ENCODE measurements at places on chromosomes 11 and 22.

- no peak for DNase-seq
Measured at GRCh38 chr11:12113294-12113693, 2.9 kb downstream of the MICAL2 start.

- no peak for DNase-seq
Measured at GRCh38 chr22:43901976-43902643, 10.3 kb upstream of the PNPLA5 start.

GRCh38 chr11:117921456-117921855 lies 7.7 kb downstream of the TMPRSS13 start:
- no peak for DNase-seq

DNA sequence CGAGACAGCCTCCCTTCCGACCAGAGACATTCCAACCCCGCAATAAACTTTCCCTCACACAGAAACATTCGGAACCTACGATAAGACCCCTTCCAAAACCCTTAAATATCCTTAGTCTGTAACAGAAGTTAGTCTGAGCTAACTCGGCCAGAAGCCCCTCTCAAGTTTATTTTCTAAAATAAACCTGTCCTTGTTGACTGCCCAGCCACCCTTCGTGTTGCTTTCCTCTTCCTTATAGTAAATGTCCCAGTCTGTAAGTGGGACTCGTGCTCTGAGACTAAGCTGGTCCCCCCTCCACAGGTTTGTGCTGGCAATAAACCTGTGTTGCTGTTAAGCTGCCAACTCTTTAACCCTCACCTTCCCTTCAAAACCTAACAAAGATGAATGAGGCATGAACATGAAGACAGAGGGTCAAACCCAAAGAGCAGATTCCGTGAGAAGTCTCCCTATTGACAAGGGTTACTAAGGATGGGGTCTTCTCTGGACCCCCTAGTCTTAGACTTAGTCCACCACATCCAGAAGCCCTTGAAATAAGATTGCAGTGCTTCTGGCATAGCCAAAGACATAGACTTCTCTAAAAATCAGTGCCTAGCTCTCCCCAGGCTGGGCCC lies 18.2 kb downstream of the MIF start:
- DNase-seq, result no peak

- DNase-seq, result no peak
Measured at GRCh38 chr11:32279672-32280071, 155.7 kb downstream of the WT1 start.

- DNase-seq, result no peak
Measured at GRCh38 chr11:130077671-130078070, 8.0 kb downstream of the APLP2 start.

DNA sequence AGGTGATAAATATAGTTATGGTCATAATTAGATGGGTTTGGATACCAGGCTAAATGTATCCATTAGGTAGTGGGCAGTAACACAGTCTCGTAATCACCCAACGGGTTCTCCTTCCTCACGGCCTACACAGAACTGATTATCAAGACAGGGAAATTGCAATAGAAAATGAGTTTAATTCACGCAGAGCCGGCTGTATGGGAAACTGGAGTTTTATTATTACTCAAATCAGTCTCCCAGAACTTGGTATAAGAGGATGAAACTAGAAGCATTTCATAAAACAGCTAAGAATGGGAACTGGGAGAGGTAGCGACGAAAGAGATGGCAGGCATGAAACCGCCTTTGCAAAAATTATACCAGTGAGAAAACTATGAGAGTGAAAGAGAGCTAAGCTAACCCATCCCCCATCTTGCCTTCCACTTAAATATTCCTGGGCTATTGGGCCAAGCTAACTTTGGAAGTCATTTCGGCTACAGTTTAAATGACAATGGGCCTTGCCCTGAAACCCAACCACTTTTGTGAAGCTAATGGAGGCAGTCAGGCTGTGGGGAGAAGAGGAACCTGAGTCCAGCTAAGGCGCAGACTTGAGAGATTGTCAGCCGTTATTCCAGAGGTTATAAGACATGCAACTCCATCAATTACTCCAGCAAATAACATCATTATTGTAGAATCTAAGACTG lies 29.6 kb downstream of the CTSC start:
- no peak for DNase-seq

DNA sequence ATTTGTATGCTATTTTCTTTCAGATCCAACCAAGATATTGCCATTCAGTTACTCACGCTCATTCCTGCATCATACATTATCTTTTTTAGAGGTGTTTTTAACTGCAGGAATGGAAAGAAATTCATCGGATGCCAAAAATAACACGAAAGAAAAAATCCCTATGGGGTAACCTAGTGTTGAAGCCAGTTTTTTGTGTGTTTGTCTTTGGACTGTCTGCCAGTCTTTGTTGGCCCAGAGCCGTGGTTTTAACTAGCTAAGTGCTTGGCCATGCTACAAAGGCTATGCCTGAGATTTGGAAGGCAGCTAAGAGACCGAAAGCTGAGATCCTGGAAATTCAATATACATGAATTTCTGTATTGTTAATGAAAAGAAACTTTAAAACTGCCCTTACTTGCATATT lies 309.8 kb upstream of the CNTN5 start:
- DNase-seq, result no peak

- no peak for DNase-seq
Measured at GRCh38 chr11:48029681-48030290, 49.4 kb downstream of the PTPRJ start.

- no peak for DNase-seq
Measured at GRCh38 chr22:36424901-36425579, 37.3 kb upstream of the MYH9 start.

DNA sequence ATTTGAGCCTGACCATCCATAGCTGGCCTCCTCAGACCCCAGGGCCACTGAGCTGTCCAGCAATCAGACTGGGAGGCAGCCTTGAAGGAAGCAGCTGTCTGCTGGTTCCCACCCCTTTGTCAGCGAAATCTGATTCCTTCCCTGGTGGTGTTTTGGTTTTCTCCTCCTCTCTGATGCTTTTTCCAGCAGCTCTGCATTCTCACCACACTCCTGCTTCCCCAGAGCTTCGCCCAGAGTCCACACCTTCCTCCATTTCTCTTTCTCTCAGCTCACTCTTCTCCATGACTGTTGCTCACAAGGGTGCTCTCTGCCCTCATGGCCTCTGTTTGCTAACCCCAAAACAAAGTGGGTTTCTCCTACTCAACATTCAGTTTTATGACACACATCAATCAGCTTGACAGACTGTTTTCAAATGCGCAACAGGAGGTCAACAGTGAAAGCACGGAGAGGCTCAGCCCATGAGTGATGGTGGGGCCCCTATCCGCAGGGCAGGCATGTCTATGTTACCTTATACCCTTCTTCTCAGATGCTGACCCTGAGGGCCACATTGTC lies 130.6 kb upstream of the MTNR1B start:
- no peak for DNase-seq

GRCh38 chr22:39481054-39481453 lies 21.0 kb upstream of the MIEF1 start:
- no peak for DNase-seq

DNA sequence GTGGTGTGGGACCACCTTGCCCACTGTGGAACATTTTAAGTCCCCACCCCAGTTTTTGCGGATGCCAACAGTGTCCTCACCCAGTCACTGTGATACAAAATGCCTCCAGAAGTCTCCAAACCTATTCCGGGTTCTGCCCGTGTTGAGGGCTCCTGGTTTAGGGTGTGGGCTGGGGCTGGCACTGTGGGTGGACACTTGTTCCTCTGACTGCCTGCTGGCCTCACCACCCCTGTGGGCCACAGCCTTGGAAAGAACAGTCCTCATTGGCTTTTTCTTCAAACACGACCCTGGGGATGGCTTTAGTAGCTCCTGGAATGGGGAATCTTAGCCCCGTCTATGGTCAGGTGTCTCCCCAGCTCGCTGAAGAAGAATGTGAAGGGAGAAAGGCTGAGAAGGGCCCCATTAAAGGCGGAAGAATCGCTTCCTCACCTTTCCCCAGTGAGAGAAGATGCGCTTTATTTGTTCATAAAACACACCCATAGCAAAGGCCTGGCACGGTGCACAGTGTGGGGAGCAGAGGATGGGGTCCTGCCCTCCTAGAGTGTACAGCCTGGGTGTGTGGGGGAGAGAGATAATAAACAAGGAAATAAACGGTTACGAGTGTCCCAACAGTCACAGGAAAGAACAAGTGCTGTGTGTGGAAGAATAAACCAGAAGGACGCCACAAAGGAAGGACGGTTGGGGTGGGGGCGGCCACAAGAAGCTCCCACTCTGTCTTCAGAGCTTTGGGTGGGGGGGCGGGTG lies 91.6 kb upstream of the SLC22A12 start:
- no peak for DNase-seq

- no peak for DNase-seq
Measured at GRCh38 chr11:123209591-123209990, 14.5 kb upstream of the CLMP start.

- no peak for DNase-seq
Measured at GRCh38 chr11:81658722-81659121, 1074.9 kb downstream of the FAM181B start.

- DNase-seq, result no peak
Measured at GRCh38 chr11:26420331-26420730, 88.4 kb downstream of the ANO3 start.
